ENCODE measurements at places on chromosomes 5 and 9.

DNA sequence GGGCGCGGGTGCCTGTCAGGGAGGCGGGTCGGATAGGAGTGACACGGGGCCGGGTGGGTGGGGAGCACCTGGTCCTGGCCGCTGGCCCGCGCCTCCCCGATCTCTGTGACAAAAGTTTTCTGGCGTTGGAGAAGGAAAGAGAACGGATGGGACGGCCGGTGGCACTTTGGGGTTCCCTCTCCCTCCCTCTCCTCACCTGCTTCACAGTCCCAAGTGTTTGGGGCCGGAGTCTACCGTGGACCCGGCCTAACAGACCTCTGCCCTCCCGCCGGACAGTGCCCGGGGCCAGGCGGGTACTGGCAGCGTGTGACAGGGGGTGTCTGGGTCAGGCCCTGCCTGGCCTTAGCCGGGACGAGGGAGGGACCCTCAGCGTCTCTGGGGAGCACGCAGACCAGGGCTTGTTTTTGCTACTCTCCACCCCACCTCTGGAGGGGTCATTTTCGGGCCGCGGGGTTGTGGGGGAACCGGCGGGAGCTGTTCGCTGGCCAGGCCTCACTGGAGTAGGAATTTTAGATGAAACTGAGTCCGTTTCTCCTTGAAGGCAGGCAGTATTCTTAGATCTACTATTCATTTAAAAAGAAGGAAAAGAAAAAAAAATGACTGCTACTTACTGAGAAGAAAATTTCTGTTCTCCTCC is 1.7 kb downstream of the PRDM6 start:
- DNase-seq: no peak

GRCh38 chr9:136191960-136192286 is 13.0 kb downstream of the LHX3 start:
- DNase-seq: no peak

DNA sequence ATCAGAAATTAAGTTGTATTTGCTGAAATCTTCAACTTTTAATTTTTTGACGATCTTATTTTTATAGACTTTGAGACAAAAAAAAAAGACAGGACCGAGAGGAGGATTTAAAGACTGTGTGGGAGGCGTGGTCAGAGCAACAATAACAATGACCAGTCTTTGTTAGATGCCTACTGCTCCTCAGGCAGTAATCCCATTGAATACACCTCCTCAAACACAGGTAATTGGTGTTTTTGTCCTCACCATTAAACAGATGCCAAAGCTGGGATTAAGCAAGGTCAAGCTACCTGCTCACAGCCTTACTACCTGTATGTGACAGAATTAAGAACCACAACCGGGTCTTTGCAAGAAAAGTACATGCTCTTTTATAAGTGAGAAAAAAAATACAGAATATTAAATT is 233.3 kb upstream of the GRAMD2B start:
- DNase-seq: no peak

DNA sequence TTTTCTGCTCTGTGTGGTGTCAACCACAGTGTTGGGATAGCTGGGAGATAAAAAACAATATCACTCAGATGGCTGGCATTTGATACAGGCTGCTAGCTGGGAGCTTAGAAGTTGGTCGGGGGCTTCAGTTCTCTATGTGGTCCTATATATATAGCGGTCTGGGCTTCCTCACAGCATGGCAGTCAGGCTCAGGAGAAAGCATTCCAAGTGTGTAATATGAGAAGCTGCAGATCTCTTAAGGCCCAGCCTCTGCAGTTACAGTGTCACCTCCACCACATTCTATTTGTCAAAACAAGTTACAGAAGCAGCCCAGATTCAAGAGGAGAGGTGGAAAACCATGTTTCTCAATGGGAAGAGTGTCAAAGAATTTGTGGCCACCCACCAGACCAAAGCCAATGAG is 108.1 kb upstream of the NIPBL start:
- no peak for DNase-seq

Data from activated CD8-positive, alpha-beta memory T cell treated with anti-CD3 and anti-CD28 coated beads, Interleukin-2, amount 50 U/mL, for 4 hours (primary cell).